ENCODE measurements at places on chromosomes 2 and 18.

DNA sequence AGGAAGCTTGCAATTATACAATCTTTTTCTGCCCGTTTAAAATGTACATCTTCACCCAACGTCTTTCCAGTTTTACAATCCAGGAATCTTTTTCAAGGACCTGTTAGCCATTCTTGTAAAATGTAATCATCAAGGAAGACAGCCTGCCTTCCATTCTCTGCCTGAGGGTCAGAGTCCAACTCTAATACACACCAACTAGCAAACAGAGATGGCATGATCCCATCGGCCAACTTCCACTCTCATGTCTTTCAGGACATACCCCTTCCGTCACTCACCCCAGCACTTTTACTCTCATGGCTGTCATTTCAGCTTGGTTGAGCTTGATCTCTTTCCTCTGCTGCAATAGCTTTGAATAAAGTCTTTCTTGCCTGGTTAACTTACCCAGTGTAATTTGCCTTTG lies 172.5 kb upstream of the NETO1 start:
- DNase-seq: no peak

DNA sequence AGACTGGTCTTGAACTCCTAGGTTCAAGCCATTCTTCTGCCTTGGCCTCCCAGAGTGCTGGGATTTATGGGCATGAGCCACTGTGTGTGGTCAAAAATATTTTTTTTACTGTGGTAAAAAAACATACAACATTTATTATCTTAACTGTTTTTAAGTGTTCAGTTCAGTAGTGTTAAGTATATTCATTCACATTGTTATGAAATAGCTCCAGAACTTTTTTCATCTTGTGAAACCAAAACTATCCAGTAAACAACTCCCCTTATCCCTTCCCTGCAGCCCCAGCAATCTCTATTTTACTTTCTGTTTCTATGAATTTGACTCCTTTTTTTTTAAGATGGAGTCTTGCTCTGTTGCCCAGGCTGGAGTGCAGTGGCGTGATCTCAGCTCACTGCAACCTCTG lies 9.3 kb downstream of the RMC1 start:
- no peak for DNase-seq

GRCh38 chr2:217066510-217067270 lies 206.8 kb upstream of the TNP1 start:
- no peak for DNase-seq

DNA sequence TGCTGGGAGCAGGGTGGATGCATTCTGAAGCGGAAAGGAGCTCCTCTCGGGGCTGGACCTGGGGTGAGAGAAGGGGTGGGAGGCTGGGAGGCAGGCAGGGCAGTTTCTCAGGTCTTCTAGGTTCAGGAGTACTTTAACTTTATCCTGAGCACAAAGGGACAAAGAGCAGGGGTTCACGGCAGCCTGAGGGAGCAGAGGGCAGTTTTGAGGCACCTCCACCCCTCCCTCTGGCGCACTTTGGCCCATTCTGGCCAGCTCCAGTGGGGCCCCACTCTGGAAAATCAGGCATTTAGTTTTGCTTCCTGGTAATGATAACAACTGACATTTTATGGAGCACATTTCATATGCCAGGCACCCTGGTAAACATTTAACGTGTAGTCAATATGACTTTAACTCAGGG lies 14.3 kb downstream of the B3GNT7 start:
- no peak for DNase-seq

- DNase-seq: no peak
Measured at GRCh38 chr18:67199993-67200617, 316.4 kb downstream of the DSEL start.

DNA sequence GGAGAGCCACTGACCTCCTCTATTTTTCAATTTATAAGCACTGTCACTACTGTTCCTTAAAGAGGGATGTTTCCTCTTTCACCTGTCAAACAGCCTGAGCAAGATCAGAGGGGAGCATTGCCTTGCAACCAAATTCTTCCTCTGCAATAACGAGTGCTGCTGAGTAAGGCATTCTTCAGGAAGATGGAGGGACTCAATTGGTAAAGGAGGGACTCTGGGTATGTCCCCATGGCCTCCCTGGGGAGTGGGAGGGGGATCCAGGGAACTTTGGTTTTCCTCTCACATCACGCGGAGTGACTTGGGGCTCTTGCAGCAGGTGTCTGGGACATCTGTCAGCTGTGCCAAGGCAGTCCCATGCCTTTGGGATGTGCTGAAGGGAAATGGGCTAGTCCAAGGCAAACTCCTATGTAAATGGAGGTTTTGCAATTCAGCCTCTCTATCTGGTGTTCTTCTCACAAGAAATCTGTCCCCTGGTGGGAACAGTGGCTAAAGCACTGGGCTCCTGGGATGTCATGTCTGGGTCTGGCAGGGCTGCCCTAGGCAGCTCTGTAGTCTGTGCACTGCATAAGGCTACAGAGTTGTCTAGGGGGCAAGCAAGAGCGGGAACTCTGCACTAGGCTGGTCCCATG lies 14.4 kb upstream of the HES6 start:
- DNase-seq: no peak

- no peak for DNase-seq
Measured at GRCh38 chr2:118580651-118581050, 266.8 kb downstream of the EN1 start.

DNA sequence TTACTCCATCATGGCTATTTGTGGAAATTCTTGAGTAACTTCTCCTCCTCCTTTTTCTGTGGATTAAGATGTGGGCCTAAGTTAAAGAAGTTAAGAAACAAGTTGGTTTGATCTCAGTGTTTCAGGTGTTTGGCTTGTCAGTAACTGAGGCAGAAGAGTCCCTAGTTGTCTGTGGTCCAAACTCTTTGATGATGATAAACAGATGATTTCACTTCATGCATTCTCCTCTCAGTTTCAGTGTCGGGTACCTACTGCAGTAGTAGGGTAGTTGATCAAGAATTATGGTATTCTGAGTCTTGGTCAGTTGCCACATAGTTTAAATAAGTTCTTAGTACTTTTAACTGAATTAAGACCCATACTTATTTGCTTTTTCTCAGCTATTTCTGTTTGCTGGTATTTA lies 85.6 kb downstream of the NCOA1 start:
- no peak for DNase-seq

DNA sequence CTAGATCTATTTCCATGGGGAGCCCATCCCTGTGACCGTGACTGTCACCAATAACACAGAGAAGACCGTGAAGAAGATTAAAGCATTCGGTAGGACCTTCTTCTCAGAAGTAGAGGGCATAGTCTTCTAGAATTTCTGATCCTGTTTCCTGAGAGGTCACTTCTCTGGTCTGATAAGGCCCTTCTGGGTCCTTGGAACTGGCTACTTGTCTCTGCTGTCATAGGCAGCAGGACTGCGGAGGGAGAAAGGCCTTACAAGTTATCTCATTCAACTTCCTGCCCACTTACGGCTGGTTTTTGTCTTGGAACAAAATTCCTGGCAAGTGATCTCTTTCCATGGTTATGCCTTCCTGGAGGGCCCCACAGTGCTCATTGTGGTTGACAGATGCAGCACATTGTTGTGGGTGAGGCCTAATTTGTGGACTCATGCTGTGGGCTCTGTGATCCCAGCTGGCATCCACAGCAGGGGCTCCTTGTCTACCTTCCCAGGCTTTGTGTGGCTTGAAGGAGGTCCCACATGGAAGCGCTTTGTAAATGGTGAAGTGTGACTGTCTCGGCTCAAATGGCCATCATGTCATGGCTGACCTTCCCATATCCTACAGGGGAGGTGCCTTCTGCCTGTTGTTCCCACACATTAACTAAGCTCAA lies 22.0 kb downstream of the SAG start:
- no peak for DNase-seq

DNA sequence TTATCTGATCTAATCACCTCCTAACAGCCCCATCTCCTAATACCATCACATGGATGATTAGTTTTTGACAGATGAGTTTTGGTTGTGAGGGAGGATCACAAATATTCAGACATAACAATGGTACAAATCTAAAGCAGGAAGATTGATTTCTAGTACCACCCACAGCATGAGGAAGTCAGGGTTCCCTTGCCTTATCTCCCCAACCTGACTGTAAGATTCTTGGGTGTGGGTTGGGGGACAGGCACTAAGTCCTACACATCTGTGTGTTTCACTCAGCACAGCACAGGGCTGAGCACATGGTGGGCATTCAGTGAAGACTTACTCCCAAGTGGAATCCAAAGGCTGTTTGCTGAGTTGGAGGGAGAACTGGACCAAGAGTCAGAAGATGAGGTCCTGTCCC lies 93.8 kb upstream of the CXCR4 start:
- DNase-seq: no peak

DNA sequence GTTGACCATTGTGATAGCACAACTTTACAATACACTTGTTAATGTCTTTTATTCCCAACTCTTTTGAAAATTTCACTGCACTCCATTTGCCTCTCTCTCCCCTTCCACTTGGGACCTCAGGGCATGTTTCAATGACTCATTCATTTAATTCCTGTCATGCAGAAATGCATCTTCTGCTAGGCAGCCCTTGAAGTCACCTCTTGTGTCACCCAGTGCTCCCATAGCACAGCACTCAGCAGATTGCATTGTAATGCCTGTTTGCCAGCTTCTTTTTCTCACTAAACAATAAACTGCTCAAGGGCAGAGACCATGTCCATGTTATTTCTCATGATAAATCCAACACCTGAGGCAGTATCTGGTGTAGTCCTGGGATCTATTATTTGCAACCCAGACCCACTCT lies 85.9 kb upstream of the ACSL3 start:
- no peak for DNase-seq

GRCh38 chr2:68645523-68645922 lies 2.1 kb downstream of the PROKR1 start:
- DNase-seq: no peak

GRCh38 chr2:43324259-43325106 lies 98.1 kb upstream of the ZFP36L2 start:
- DNase-seq: peak; percentile 53

GRCh38 chr18:24228667-24229041 lies 89.8 kb downstream of the CABYR start:
- no peak for DNase-seq

GRCh38 chr18:8730080-8730827 lies 24.9 kb downstream of the MTCL1 start:
- no peak for DNase-seq

GRCh38 chr2:206955253-206955652 lies 15.9 kb downstream of the CPO start:
- no peak for DNase-seq

- no peak for DNase-seq
Measured at GRCh38 chr2:207121784-207122183, 44.0 kb downstream of the KLF7 start.

- no peak for DNase-seq
Measured at GRCh38 chr18:492451-492850, 8.1 kb downstream of the COLEC12 start.

DNA sequence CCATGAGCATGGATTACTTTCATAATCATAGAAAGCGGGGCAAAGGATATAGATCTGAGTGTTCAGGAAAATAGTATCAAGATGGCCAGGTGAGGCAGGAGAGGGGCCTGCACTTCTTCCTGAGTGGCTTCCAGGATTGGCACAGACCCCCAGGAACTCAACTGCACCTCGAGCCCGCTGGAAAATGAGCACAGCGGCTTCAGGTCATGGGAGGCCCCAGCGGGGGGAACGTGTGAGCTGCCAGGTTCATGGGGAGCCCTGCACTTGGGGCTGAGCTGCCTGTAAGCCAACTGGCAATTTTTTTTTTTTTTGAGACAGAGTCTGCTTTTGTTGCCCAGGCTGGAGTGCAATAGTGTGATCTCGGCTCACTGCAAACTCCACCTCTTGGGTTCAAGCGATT lies 81.5 kb upstream of the ODC1 start:
- no peak for DNase-seq

- no peak for DNase-seq
Measured at GRCh38 chr18:23387265-23387664, 65.8 kb upstream of the RIOK3 start.

DNA sequence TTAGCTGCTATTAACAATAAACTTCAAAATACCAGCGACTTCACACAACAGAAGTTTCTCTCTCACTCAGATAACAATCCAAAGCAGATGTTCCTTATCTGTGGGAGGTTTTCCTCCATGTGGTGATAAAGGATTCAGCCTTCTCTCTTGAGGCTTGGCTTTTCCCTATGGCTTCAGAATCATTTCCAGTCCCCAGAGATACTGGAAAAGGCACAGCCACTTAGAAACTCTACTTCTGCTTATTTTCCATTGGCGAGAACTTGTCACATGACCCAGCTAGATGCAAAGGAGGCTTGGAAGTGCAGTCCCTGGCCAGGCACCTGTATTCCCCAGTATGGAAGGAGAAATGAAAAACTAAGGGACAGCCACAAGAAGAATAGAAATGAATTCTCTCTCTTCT lies 344.8 kb downstream of the MTX2 start:
- DNase-seq: no peak

GRCh38 chr2:47664817-47665216 lies 118.1 kb upstream of the MSH6 start:
- no peak for DNase-seq

- DNase-seq: no peak
Measured at GRCh38 chr18:57030417-57030816, 116.5 kb upstream of the BOD1L2 start.

- DNase-seq: no peak
Measured at GRCh38 chr2:7571701-7572100, 654.5 kb downstream of the RNF144A start.

GRCh38 chr2:71361631-71362030 lies 30.0 kb downstream of the ZNF638 start:
- DNase-seq: no peak

DNA sequence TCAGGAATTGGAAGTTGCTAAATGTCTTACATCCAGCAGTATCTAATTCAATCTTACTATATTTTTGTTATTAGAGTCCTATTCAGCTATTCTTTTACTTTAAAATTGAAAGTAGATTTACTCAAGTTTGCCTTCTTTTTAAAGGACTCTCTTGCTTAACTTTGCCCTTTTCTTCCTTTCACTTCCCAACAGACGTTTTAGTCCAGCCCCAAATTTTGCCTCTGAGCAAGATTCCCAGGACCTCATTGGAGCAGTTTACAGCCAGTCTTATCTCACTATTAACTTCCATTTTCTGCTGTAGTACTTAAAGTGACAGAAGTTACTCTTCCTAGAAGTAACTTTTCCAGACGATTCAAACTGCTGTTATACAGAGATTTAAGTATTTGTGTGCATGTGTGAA lies 1.7 kb upstream of the PRKD3 start:
- no peak for DNase-seq

DNA sequence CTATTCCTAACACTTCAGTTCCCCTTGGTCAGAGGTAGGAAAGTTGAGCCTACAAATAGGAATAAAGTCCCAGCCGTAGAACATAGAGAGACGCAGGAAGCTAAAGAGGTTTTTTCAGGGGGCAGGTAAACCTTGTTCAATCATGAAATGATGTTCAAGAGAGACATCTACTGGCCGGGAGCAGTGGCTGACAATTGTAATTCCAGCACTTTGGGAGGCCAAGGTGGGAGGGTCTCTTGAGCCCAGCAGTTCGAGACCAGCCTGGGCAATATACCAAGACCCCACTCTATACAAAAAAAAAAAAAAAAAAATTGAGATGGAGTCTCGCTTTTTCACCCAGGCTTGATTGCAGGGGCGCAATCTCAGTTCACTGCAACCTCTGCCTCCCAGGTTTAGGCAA lies 66.7 kb upstream of the DNAJC10 start:
- DNase-seq: no peak
